Activated T-cell treated with anti-CD3 and anti-CD28 coated beads, Interleukin-2, amount 50 U/mL, for 24 hours (primary cell): ENCODE measurements at places on chromosomes 11 and 22.

- H3K27me3 ChIP-seq: no peaks in the 10 kb centered on the region
- H3K27ac ChIP-seq: peak overlapping the region; percentile 32
- no peak for DNase-seq
- H3K4me3 ChIP-seq: no peak overlapping the region
- peaks cover 78% of the 10 kb centered on the region for H3K4me1 ChIP-seq
Measured at GRCh38 chr22:40443732-40444131, 73.3 kb downstream of the SGSM3 start.

DNA sequence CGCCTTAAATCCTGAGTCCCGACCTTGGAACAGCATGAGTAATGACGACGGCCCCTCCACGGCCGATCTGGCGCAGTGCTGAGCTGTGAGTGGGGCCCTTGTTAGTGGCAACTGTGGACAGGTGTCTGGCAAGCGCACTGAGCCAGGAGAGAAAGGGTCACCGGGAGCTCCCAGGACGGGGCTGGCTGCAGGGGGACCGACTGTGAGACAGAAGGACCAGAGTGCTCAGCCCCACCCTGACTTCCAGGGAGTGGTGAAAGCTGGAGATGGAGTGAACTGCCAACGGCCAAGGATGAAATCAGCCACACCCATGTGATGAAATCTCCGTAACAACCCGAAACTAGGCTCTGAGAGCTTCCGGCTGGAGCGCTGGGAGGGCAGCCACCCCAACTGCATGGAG, 228.6 kb downstream of the BRD1 start:
- H3K27me3 ChIP-seq: no peaks in the 10 kb centered on the region
- H3K4me3 ChIP-seq: no peak overlapping the region
- H3K36me3 ChIP-seq: peaks cover 34% of the 10 kb centered on the region
- H3K4me1 ChIP-seq: peaks cover 27% of the 10 kb centered on the region
- H3K27ac ChIP-seq: no peak overlapping the region
- DNase-seq: no peak

GRCh38 chr22:20205464-20205963, 54.7 kb upstream of the CCDC188 start:
- peak overlapping the region; percentile 93 for H3K27ac ChIP-seq
- H3K27me3 ChIP-seq: no peaks in the 10 kb centered on the region
- H3K4me1 ChIP-seq: peaks cover 26% of the 10 kb centered on the region
- H3K4me3 ChIP-seq: peak overlapping the region; percentile 90
- DNase-seq: peak; percentile 36

- no peak for DNase-seq
- peaks cover 15% of the 10 kb centered on the region for H3K27me3 ChIP-seq
- H3K4me1 ChIP-seq: no peaks in the 10 kb centered on the region
- no peak overlapping the region for H3K4me3 ChIP-seq
- H3K27ac ChIP-seq: no peak overlapping the region
- H3K36me3 ChIP-seq: no peaks in the 10 kb centered on the region
Measured at GRCh38 chr22:35170716-35171697, 86.3 kb upstream of the HMGXB4 start.

GRCh38 chr11:10484461-10485180, 29.6 kb downstream of the AMPD3 start:
- DNase-seq: peak; percentile 2
- H3K4me1 ChIP-seq: peaks cover 16% of the 10 kb centered on the region
- no peaks in the 10 kb centered on the region for H3K27me3 ChIP-seq
- H3K27ac ChIP-seq: no peak overlapping the region
- H3K4me3 ChIP-seq: no peak overlapping the region
- peaks cover 69% of the 10 kb centered on the region for H3K36me3 ChIP-seq

DNA sequence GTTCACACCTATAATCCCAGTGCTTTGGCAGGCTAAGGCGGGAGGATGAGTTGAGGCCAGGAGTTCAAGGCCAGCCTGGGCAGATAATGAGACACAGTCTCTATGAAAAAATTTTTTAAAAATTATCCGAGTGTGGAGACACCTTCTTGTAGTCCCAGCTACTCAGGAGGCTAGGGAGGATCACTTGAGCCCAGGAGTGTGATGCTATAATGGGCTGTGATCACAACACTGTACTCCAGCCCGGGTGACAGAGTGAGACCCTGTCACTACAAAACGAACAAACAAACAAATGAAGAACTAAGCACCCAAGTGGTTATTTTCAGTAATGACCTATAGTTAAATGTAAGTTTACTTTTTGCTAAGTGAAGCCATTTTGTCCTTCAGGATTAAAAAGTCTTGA, 32.3 kb downstream of the ANO5 start:
- H3K36me3 ChIP-seq: no peaks in the 10 kb centered on the region
- H3K27ac ChIP-seq: no peak overlapping the region
- H3K27me3 ChIP-seq: no peaks in the 10 kb centered on the region
- no peak overlapping the region for H3K4me3 ChIP-seq
- DNase-seq: no peak
- H3K4me1 ChIP-seq: no peaks in the 10 kb centered on the region

- peak overlapping the region; percentile 59 for H3K27ac ChIP-seq
- peaks cover 93% of the 10 kb centered on the region for H3K36me3 ChIP-seq
- H3K4me1 ChIP-seq: peaks cover 37% of the 10 kb centered on the region
- H3K4me3 ChIP-seq: no peak overlapping the region
- no peaks in the 10 kb centered on the region for H3K27me3 ChIP-seq
Measured at GRCh38 chr22:41280065-41280464, 5.9 kb downstream of the RANGAP1 start.

DNA sequence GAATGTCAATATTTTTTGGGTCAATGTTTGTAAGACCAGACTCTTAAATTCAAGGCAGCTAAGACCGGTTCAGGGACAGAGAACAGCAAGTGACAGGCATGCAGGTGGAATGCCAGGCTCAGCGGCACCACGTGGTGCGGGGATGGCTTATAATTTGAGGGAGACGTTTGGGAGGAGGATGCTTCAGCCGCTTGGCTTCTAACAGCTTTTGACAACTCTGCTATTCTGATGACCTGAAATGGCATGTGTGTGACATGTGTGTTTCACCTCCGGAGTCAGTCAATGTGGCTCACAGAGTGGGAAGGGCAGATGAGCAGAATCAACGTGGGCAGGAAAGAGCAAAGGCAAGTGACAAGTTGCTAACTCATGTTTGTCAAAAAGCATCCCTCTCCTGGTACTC, 228.3 kb downstream of the KIRREL3 start:
- no peaks in the 10 kb centered on the region for H3K36me3 ChIP-seq
- no peaks in the 10 kb centered on the region for H3K4me1 ChIP-seq
- H3K27me3 ChIP-seq: peaks cover 8% of the 10 kb centered on the region
- H3K27ac ChIP-seq: no peak overlapping the region

DNA sequence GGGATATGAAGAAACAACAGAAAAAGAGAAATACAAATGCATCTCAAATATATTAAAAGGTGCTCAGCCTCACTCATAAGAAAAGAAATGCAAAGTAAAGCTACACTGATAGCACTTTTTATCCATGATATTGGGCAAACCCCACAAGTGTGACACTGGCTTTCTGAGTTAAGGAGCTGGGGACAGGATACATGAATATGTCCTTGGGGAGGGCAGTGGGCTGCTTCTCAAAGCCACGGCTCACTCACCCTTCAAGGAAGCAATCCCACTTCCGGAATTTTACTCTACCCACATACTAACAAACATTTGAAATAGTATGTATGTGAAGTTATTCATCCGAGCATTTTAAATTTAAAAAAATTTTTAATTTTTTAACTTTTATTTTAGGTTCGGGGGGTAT, 41.1 kb upstream of the SLC22A12 start:
- H3K36me3 ChIP-seq: no peaks in the 10 kb centered on the region
- H3K4me1 ChIP-seq: no peaks in the 10 kb centered on the region
- DNase-seq: no peak
- H3K4me3 ChIP-seq: no peak overlapping the region

DNA sequence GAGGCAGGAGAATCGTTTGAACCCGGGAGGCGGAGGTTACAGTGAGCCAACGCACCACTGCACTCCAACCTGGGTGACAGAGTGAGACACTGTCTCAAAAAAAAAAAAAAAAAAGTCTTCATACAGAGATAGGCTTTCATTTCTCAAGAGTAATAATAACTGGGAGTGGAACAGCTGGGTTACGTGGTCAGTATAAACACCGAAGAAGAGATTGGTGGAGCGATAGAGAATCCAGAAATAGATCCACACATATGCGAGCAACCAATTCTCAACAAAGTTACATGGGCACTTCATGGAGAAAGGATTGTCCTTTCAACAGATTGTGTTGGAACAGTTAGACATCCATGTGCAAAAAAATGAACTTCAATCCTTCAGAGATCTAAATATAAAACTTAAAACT, 24.6 kb downstream of the ZBED4 start:
- H3K36me3 ChIP-seq: peaks cover 42% of the 10 kb centered on the region
- H3K27ac ChIP-seq: no peak overlapping the region
- H3K27me3 ChIP-seq: no peaks in the 10 kb centered on the region
- no peak for DNase-seq
- H3K4me1 ChIP-seq: peaks cover 39% of the 10 kb centered on the region

GRCh38 chr11:2269601-2270321, 627 bp downstream of the ASCL2 start:
- H3K36me3 ChIP-seq: no peaks in the 10 kb centered on the region
- H3K27me3 ChIP-seq: peaks cover 44% of the 10 kb centered on the region
- peak; percentile 69 for DNase-seq
- H3K4me1 ChIP-seq: peaks cover 30% of the 10 kb centered on the region
- peak overlapping the region; percentile 57 for H3K4me3 ChIP-seq

- no peak overlapping the region for H3K27ac ChIP-seq
- H3K27me3 ChIP-seq: no peaks in the 10 kb centered on the region
- no peak for DNase-seq
- H3K4me1 ChIP-seq: no peaks in the 10 kb centered on the region
- no peaks in the 10 kb centered on the region for H3K36me3 ChIP-seq
Measured at GRCh38 chr11:133723056-133723455, 122.3 kb downstream of the SPATA19 start.
